ENCODE measurements at places on chromosomes 4 and X. TPM values are rescaled to one million over a fixed set of nuclear protein-coding genes. Genes with fewer than 3 reads are reported as not detected.

GRCh38 chr4:94673961-94674360 lies 83.8 kb upstream of the BMPR1B start:
- H3K36me3 ChIP-seq = no peaks in the 10 kb centered on the region
- H3K27me3 ChIP-seq = peaks cover 8% of the 10 kb centered on the region
- DNase-seq = no peak
- no peak overlapping the region for H3K4me3 ChIP-seq
- no peaks in the 10 kb centered on the region for H3K4me1 ChIP-seq

- no peak for DNase-seq
- no peak overlapping the region for H3K4me3 ChIP-seq
- no peaks in the 10 kb centered on the region for H3K27me3 ChIP-seq
Observed at GRCh38 chr4:162706051-162706450, 460.6 kb downstream of the NAF1 start.

- no peak overlapping the region for H3K4me3 ChIP-seq
- H3K36me3 ChIP-seq = no peaks in the 10 kb centered on the region
- no peaks in the 10 kb centered on the region for H3K4me1 ChIP-seq
- DNase-seq = no peak
Observed at GRCh38 chrX:43899878-43900815, 17.9 kb upstream of the MAOB start.

The SSX2B gene
- total RNA-seq = not detected

The FDCSP gene
- total RNA-seq = not detected

All from activated CD8-positive, alpha-beta memory T cell treated with anti-CD3 and anti-CD28 coated beads, Interleukin-2, amount 10 ng/mL, durations not matched to agents 7 days and 5 days (primary cell).